ENCODE measurements at places on chromosomes 2 and 18. TPM values are rescaled to one million over a fixed set of nuclear protein-coding genes. Genes with fewer than 3 reads are reported as not detected.
A peak's percentile ranks its signal among the peaks of the same experiment; 100 is the strongest.

GRCh38 chr18:77145364-77145901 is 12.8 kb upstream of the MBP start:
- DNase-seq: no peak

DNA sequence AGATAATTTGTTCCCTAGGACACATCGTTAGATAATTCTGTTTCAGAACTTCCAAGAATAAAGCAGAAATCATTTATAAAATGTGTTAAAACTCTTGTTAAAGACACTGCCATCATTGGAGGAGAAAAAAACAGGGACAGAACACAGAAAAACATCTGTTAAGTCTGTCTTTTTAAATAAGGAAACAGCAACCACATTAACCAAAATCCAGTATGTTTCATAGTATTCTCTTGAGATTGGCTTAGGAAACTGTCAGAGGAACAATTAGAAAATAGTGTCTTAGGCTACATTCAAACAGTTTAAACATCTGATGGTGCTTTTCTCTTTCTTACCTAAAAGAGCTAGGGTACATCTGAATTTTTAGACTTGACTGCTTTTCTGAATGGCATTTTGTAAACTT is 81.6 kb downstream of the PMS1 start:
- DNase-seq: no peak

DNA sequence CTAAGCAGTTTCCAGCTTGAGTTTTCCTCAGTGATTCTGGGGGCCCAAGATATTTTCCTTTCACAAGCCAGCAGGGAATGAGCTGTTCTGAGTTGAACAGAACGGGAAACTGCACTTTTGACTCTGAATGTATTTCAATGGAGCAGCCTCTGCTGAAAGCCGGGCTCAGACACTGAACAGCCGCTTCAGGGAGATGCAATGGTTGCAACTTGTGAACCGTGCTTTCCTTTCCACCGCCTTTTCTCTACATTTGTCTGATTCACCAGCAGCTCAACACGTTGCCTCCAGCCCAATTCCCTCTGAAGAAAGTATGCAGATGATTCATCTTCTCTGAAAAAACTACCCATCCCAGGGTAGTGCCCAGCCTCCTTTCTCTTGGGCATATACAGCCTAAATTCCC is 119.3 kb upstream of the PKDCC start:
- DNase-seq: no peak

DNA sequence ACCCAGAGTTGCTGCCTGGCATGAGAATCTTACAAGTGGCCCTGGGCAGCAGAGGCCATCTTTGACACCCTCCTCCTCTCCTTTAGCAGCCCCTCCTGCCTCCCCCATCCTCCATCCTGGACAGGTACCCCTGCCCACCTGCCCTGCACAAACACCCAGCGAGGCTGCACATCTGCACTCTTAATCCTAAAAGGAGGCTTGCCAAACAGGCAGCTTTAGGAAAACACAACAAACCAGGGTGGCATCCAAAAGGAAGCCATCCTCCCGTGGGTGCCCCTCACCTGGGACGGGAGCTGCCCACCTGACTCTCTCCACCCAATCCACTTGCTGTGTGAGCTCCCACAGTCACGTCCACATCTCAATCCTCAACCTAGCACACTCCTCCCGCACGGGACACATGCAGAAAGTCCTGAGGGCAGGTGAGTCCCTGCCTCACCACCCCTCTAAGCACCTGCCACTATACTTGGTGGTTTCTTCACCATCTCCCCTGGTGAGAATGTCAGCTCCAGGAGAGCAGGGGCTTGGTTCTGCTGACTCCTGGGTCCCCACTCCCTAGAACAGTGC is 5.8 kb downstream of the BIN1 start:
- no peak for DNase-seq

- DNase-seq: peak; percentile 23
Measured at GRCh38 chr2:242085941-242086621, 216.6 kb downstream of the RTP5 start.

DNA sequence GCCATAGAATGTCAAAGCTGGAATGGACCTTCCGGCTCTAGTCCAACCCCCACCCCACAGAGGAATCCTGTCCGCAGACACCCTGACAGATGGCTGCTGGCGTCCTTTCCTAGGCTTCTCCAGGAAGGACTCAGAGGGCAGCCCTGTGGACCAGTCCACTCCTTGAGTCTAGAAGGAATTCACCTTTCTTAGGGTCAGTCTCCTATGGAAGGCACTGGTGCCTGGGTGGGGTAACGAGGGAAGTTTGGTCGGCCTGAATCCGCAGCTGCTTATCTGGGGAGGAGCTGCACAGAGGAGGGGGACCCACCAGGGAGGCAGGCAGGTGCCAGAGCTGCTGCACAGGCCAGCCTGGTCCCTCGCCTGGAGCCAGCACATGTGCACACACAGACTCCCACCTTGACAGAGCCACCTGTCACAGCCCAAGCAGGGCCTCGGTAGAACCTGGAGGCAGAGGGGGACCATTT is 2.5 kb downstream of the DNMT3A start:
- no peak for DNase-seq

DNA sequence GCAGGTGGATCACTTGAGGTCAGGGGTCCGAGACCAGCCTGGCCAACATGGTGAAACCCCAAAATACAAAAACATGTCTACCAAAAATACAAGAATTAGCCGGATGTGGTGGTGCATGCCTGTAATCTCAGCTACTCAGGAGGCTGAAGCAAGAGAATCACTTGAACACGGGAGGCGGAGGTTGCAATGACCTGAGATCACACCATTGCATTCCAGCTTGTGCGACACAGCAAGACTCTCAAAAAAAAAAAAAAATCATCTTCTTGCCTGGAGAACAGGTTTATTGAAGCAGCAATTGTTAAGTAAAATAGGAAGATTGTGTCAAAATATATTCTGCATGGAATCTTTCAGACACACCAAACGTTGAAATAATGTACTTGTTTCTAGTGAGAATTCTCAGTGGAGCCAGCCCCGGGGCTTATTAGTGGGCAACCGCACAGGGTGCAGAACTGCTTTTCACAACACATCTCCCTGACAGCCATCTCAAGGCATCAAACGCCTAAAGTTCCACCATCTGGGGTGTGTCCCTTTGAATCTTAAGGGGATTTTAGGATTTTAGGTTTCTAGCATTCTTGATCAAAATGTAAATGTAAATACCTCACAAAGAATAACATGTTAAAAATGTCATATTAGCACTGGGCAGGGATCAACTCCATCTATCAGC is 28.6 kb upstream of the PPP4R1 start:
- DNase-seq: no peak

DNA sequence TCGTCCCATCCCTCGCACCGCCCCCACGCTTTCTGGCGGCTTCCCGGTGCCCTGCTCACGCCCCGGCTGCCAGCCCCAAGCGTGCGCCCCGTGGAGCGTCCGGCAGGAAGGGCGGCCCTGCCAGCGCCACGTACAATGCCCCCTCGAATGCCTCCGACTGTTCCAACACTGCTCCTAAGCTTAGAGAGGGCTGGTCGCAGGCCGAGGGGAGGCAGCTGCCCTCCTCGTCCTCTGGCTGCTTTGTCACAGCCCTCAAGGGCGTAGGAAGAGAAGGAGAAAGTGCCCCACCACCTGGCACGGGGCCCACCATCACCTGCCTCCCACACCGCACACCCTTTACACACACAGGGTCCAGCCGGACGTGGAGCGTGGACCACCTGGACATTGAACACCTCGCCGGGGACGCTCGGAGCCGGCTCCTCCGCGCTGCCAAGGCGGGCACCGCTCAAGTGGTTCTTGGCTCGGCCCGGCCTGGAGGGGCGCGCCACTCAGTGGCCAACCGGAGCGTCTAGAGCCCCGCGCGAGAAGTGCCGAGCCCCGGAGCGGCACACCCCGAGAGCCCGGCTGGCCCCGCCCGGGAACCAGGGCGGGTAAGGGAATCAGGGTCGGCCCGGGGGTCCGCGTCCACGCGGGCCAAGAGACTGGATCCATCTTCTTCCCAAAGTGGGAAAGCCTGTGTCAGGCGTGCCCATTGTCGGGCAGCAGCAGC is 830 bp downstream of the DNER start:
- DNase-seq: peak; percentile 28

- DNase-seq: no peak
Measured at GRCh38 chr2:145288650-145289496, 769.0 kb upstream of the ZEB2 start.

DNA sequence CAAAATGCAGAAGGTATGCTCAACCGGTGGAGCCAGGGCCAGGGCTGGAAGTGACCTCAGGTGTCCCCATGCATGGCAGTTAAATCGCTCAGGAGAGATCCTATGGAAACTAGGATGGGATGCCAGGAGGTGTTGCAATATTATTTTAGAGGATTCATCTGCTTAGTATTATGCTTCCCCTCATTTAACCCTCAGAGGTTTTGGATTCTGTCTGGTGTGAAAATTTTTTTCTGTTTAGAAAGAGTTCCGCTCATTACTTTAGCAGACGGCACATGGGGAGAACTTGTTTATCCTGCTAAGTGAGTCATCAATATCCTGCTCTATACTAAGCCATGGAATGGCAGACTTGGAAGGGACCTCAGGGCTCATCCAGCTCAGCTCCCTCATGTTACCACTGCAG is 42.5 kb downstream of the TRIB2 start:
- no peak for DNase-seq

DNA sequence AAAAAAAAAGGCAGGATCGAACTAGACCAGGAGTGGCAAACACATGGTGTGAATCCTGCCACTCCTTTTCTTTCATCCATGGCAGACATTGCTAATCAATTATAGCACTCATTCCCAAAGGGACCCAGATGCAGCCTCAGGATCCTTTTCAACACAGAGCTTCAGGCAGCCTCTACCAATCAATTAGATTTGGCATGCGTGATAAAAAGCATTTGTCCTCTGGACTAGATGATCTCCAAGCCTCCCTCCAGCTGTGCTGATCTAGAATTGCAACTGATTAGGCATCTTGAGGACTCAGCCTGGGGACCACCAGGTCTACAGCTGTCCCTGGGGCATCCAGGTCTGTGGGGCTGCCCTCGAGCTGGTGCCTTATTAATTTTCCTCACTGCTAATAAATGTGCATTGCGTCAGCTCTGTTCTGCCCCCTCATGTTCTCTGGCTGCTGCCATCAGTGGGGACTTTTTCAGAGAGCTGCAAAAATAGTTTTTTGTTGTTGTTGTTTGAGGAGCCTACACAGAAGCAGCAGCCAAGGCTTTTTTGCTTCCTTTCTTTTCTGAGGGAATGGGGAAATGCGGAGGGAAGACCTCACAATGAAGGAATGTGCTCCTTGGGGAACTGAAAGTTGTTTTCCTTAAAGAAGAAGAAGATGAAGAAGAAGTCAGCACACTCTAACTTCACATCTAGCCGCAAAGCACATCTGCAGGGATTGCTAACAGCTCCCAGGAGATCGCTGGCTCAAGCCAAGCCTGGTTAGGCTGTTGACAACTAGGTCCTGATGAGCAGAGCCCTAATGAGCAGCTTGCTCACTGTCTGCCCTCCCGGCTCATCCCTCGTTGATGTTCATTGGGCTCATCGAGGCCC is 8.8 kb upstream of the ATOH8 start:
- no peak for DNase-seq

- DNase-seq: no peak
Measured at GRCh38 chr2:7020468-7020867, 103.3 kb downstream of the RNF144A start.

DNA sequence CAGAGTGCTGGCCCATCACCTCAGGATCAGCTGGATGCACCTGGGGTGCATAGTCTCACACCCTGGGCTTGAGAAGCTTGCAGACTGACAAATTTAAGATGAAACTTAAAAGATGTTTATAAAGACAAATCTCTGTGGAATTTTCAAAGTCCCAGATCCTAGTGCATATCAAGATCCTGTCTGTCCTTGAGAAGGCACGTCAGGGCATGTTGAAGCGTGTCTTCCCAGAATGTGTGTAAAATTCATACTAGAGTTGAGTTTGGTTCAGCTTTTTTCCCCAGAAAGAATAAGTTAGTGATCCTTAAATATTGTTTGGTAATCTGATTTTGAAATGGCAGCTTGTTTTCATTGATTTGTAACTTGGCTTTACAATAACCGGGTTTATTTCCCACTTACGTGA is 27.5 kb downstream of the INSIG2 start:
- no peak for DNase-seq

- no peak for DNase-seq
Measured at GRCh38 chr2:197711578-197711977, 6.4 kb downstream of the MARS2 start.

GRCh38 chr2:53913721-53914120 is 54.0 kb upstream of the GPR75 start:
- peak; percentile 35 for DNase-seq

GRCh38 chr18:74625157-74625556 is 27.5 kb downstream of the ZNF407 start:
- no peak for DNase-seq

DNA sequence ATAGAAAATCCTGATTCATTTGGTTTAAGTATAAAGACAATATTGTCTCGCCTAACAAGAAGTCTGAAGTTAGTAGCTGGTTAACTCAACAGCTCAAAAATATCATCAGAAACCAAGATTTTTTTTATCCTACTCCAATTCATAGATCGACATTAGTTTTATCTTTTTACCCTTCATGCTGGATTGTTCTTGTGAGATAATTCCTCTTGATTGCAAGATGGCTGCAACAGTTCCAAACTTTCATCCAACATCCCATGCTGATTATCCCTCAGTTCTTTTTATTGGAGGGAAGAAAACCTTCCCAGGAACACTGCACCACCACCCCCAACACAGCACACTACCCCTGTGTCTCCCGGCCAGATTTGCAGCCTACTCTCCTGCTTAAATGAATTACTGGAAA is 370.2 kb upstream of the RAB6C start:
- no peak for DNase-seq

GRCh38 chr2:156779416-156780120 is 343.4 kb downstream of the GPD2 start:
- no peak for DNase-seq

- no peak for DNase-seq
Measured at GRCh38 chr18:59517446-59518165, 158.5 kb upstream of the LMAN1 start.

GRCh38 chr2:43044093-43044681 is 182.2 kb downstream of the ZFP36L2 start:
- DNase-seq: no peak

DNA sequence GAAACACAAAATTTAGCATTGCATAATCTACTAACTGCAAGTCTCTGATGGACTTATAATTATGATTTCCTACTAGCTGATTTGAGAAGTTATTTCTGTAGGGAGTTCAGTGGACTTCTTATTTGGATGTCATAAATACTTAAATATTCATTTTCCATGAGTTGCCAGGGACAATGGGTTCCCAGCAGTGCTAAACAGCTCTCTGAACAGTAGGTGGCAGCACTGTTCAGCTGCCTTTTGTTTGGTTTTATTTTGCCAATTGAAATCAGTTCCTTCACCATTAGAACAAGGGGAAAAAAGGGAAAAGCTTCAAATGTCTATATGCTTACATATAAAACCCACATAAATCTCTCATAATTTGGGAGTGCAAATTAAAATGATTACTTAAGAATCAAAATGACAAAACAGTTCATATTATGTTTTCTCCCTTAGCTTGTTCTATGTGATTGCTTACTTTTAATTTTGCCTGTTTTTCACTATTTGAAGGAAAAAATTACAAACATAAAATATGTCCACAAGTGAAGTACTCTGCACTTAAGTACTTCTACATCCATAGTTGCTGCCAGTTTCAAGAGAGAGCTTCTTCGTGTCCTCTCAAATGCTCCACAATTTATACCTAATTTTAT is 898.9 kb downstream of the CPS1 start:
- peak; percentile 3 for DNase-seq

Gene MTIF2
- 67.9 TPM for total RNA-seq

Gene QPCT
- total RNA-seq: 3.0 TPM

Gene NDUFV2
- 307 TPM for total RNA-seq

Gene TXNL1
- total RNA-seq: 86.6 TPM

Gene SKOR2
- not detected for total RNA-seq

Gene ATP5MC3
- 484 TPM for total RNA-seq

Data from activated naive CD8-positive, alpha-beta T cell treated with anti-CD3 and anti-CD28 coated beads for 36 hours (primary cell).